Activated naive CD4-positive, alpha-beta T cell treated with anti-CD3 and anti-CD28 coated beads, Interleukin-2, amount 50 U/mL, for 16 hours (primary cell): ENCODE measurements at places on chromosomes 3 and 15.
A peak's percentile ranks its signal among the peaks of the same experiment; 100 is the strongest.

GRCh38 chr3:153282355-153282754 lies 120.3 kb downstream of the RAP2B start:
- DNase-seq = no peak

GRCh38 chr3:17539436-17539835 lies 203.0 kb downstream of the TBC1D5 start:
- DNase-seq = no peak

GRCh38 chr3:43001556-43002121 lies 22.5 kb downstream of the GASK1A start:
- no peak for DNase-seq

- DNase-seq = peak; percentile 54
These were observed 607 bp upstream of the IMP3 start for GRCh38 chr15:75640483-75641178.

DNA sequence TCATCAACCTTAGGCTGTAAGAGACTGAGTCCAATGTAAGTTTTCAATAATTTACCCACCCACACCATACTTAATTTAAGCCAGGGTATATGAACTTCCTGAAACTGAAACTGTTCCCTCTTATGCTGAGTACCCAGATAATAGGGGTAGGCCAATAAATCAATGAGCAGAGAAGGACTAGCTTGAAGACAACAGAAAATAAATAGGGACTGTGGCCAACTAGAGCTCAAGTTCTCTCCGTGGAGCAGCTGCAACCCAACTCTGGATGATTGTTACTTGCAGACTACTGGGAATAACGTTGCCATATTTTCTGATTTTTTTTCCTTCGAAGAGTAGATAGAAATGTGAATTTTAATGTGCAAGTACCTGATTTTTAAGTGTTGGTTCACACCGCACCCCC lies 128.0 kb downstream of the ATG7 start:
- no peak for DNase-seq

DNA sequence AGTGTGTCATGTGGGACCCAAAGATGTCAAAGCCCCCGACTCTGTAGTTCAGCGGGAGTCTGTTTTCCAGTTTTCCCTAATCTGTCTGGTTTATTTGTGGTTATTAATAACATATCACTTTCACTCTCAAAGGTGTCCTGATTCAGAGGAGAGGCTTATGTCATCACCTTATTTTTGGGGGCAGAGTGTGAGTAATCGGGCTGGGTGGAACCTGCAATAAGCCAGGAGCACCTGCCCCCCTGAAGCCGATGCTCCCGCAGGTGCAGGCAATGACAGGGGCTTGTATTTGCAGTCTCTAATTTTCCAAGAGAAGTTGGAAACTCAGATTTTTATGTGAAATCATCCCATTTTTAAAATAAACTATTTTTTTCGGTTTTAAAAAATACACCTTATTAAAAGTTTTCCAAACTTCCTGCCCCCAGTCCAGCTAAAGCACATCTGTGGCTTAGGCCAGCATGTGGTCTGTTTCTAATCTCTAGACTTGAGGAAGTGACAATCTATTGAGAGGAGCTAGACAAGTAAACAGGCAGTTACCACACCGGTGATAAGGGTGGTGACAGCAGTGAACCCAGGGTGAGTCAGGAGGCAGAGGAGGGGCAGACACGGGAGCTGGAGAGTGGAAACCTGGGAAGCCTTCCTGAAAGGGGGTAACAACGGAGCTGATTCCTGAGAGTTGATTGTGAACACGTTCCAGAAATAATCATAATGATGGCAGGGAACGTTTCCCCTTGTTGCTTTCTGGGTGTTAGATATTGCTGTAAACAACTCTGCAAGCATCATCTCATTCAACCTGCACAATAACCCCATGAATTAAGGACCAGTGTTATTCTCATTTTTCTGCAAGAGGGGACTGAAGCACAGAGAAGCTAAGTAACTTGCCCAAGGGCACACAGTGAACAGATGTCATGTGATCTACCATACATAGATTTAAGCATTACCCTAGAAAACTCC lies 37.2 kb downstream of the BHLHE40 start:
- DNase-seq = no peak

- no peak for DNase-seq
These were observed 34.3 kb downstream of the TMEM44 start for GRCh38 chr3:194598771-194599557.

GRCh38 chr3:143951351-143951971 lies 20.2 kb upstream of the DIPK2A start:
- DNase-seq = peak; percentile 14

GRCh38 chr3:45259133-45259532 lies 33.0 kb upstream of the TMEM158 start:
- no peak for DNase-seq
